Activated T-cell treated with anti-CD3 and anti-CD28 coated beads, Interleukin-2, amount 50 U/mL, for 1 hour (primary cell): ENCODE measurements at places on chromosomes 3 and 15.

DNA sequence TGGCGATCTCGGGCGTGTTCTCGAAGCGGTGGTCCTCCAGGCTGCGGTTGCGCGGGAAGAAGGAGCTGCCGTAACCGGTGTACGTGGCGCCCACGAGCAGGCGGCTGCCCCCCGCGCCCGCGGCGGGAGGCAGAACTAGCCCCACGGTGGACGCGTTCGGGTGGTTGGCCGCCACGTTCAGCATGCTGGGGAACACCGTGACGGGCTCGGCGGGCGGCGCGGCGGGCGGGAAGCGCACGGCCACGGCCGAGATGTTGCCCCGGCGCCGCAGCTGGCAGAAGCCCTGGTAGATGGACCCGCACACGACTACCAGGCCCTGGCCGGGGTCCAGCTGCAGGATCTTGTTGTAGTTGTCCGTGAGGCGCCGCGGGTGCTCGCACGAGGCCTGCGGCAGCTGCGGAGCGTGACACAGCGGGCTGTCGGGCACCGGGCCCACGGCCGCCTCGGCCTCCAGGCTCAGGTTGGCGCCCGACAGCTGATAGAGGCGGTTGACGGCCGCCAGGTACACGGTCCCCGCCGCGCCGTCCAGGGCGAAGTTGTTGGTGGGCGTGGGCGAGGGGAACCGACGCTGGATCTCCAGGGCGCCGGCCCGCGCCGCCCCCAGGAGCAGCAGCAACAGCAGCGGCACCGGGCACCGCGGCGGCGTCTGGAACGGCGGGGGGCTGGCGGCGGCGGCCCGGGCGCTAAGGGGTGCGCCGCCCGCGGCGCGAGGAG lies 397 bp downstream of the PLXND1 start:
- no peak for DNase-seq

DNA sequence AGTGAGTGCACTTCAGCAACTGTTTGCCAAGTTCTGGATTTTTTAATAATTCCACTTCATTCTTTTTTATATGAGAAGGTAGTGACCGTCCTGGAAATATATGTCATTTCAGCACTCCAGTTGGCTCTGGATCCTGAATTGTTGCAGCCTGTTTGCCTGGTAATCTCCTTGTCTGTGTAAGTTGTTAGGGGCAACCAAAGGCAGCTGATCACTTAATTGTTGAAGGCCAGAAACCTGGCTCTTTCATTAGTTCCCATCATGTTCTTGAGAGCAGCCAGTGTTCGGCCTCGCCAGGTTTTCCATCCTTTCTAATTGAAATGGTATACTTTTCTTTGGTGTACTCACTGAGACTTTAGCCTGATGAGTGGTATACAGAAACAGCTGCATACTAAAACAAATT lies 168.6 kb downstream of the SOX2 start:
- no peak for DNase-seq

DNA sequence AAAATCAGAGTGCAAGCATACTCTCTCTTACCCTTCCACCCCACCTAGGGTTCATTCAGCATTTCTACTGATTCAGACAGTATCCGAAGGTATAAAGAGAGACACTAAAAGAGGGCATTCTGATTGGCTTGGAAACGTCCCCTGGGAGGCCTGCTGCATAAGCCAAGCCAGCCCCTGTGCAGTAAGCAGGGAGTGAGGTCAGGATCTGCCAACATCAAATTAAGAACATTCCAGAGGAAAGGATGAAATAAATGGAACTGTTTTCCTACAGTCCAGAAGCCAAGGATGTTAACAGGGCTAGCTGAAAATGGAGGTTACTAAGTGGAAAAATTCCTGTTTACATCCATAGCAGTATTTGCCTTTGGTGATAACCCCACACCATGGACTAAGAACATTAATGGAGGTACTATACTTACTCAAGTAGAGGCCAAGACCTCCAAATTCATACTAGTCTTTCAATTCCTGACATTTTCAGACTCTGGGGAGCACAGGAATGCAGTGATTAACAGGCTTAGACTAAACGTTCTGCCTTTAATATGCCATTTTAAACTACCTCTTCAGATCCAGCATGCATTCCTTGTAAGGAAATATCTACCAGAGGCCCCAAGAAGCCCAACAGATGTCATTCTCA lies 34.5 kb downstream of the NPTN start:
- no peak for DNase-seq

GRCh38 chr3:184832044-184832443 lies 20.1 kb downstream of the VPS8 start:
- DNase-seq, result no peak

DNA sequence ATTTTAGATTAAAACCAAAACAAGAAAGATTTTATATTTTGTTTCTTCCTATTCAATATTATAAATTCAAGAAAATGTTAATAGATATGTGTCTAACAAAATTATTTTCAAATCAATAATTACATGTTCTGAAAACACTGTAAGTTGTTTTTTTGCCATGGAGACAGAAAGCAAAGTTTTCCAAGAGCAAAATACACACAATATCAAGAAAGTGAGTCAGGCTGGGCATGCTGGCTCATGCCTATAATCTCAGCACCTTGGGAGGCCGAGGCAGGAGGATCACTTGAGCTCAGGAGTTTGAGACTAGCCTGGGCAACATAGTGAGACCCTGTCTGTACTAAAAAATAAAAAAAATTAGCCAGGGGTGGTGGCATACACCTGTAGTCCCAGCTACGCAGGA lies 71.7 kb downstream of the TTC23 start:
- DNase-seq, result no peak

- no peak for DNase-seq
Measured at GRCh38 chr15:58608129-58608590, 141.3 kb downstream of the ADAM10 start.

DNA sequence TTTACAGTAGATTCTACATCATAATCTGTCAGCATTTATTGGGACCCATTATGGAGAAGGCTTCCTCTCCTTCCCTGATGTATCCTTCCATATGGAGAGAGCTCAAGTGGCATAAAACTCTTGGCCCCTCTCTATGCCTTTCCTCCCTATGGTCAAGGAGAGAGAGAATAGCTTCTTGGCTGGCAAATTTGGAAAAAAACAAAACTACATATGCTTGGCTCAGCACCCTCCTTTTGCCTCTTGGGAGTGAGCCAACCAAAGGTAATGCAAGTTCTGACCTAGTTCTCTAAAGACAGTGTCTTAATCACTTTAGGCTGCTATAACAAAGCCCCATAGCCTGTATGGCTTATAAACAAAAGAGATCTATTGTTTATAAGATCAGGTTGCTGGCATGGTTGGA lies 37.5 kb downstream of the C3orf70 start:
- no peak for DNase-seq

DNA sequence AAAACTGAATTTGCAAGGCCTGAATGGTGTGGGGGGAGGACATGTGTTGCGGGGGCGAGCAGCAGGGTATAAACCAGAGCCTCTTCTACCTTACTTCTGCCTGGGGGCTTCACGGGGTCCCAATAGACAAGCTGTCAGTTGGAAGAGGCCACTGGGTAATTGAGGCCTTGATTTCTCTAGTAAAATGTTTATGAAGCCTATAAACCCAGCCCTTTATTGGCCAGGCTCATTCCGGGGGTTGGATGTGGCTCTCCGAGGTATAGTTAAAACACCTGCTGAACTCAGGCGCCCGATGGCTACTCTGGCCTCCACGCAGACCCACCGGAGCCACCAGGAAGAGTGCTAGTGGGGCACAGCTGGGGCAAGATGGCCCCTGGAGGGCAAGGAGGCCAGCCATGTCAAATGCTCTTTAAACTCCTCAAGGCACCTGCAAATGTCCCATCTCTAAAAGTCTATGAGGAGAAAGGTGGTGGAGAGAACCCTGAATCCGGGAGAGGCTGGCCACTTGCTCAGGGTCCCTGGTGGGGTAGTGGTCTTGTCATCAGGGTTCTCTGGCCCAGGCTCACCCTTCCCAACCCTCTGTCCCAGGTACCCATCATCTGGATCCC lies 34.3 kb downstream of the IGDCC3 start:
- DNase-seq, result no peak

- DNase-seq, result peak; percentile 54
Measured at GRCh38 chr3:126983653-126984390, 907 bp downstream of the PLXNA1 start.

DNA sequence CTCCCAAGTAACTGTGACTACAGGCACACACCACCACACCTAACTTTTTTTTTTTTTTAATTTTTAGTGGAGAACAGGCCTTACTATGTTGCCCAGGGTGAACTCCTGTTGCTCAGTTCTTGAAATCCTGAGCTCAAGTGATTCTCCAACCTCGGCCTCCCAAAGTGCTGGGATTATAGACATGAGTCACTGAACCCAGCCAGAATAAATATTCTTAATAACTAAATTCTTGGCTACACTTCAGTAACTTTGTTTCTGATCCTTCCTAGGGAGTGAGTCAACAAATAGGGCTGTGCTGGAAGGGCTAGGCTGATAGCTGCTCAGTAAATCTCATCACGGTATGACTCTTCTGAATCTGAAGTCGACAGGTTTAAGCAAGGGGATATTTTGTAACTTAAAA lies 56.6 kb downstream of the P3H2 start:
- no peak for DNase-seq

DNA sequence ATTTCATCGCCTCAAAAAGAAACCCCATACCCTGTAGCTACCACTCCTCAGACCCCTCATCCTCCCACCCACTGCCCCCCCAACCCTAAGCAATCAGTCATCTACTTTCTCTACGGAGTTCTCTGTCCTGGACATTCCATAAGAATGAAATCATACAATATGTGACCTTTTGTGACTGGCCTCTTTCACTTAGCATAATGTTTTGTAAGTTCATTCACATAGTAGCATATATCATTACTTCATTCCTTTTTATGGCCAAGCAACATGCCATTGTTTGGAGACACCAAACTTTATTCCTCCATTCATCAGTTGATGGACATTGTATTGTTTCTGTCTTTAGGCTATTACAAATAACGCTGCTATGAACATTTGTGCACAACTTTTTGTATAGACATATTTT lies 64.2 kb downstream of the TNIK start:
- DNase-seq, result no peak

DNA sequence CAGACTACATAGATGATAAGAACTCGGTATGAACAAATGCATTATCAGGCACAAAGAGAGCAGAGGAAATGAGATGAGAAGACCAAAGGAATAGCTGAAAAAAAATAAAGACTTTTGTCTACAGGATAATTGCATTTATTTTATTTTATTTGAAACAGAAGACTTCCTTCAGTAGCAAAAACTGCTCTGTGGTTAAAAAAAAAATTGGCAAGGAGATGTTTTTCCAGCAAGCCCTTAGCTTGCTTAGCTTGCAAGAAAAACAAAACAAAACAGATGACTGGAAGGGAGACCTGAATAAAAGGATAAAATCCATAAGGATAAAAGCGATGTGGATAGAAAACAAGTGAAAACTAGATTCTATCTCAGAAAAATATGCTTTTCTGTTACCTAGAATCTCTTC lies 9.1 kb upstream of the PPM1L start:
- no peak for DNase-seq

DNA sequence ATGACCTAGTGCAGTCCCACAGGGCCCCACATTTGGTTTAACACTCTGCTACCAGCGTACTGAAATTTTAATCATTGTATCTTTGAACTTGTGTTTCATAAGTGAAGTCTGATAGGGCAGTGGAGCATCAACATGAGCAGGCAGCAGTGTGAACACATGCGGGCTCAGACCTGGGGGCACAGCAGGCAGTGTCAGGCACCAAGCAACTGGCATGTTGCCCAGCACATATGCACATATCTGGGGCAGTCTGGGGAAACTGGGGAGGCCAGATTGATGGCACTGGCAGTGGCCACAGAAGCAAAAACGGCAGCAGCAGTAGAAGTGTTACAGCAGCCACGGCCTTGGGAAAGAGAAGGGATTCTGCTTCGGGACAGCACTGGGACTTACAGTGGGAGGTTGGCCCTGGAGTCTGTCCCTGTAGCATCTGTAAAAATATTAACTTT lies 353.9 kb upstream of the KCNMB2 start:
- DNase-seq, result no peak

GRCh38 chr3:13878281-13879101 lies 1.4 kb downstream of the WNT7A start:
- DNase-seq, result peak; percentile 39

- no peak for DNase-seq
Measured at GRCh38 chr3:138916824-138917223, 30.1 kb downstream of the FOXL2 start.

DNA sequence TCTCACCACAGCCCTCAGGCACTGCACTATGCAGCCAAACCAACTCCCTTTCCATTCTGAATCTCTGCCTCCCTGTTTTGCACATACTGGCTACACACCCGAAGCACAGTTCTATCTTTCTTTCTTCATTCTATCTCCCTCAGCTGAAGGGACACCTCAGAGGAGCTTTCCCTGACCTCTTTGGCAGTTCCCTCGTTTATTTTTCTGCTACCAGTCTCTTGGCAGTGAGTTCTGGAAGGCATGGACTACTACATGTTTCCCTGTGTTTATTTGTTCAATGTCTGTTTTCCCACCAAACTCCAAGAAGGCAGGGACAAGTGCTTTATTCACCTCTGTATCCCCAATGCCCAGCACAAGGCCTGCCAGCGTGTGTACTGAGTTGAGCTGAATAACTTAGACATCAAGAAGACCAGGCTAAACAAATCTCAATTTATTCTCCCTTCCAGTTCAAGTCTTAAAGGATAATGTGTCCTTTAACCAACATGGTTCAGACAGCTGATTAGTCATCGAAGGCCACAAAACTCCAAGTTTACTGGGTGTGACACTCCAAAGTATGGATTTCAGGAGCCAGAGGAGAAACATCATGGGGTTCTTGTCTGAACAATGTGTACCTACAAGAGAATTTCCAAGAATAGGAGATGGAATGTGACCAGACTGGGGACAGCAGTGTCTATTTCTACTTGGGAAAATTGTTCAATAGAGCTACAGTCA lies 260.1 kb upstream of the CTNNB1 start:
- no peak for DNase-seq

DNA sequence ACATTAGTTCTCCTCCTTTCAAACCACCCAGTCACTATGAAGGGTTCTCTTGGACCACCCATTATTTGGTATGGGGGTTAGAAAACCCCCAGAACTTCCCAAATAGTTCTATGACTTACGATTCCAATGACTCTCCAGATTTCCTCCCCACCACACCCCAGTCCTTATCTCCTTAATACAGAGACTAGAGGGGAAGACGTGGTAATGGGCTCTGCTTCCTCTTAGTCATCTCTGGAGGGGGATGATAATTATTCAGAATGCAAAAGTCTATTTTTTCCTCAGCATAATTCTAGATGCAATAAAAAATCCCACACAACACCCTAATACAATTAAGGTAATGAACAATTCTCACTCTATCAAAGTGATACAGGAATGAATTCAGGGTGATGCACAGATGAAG lies 48.9 kb upstream of the CFAP161 start:
- DNase-seq, result no peak

- DNase-seq, result no peak
Measured at GRCh38 chr3:13509059-13509815, 29.1 kb downstream of the HDAC11 start.
